ENCODE measurements at places on chromosomes 3 and 15. TPM values are rescaled to one million over a fixed set of nuclear protein-coding genes. Genes with fewer than 3 reads are reported as not detected.

CDC25A gene
- total RNA-seq = 6.4 TPM

CYP8B1 gene
- total RNA-seq = 0.35 TPM

CRTAP gene
- total RNA-seq = 181 TPM

UBE2E1 gene
- total RNA-seq = 110 TPM

NR1I2 gene
- total RNA-seq = 0.47 TPM

PARP14 gene
- 37.4 TPM for total RNA-seq

GPR87 gene
- total RNA-seq = 0.12 TPM

MUC13 gene
- not detected for total RNA-seq

Data from metanephros (tissue), 2 donors.